NT2/D1 (cell line): ENCODE measurements at places on chromosomes 16 and 17.
A peak's percentile ranks its signal among the peaks of the same experiment; 100 is the strongest.

DNA sequence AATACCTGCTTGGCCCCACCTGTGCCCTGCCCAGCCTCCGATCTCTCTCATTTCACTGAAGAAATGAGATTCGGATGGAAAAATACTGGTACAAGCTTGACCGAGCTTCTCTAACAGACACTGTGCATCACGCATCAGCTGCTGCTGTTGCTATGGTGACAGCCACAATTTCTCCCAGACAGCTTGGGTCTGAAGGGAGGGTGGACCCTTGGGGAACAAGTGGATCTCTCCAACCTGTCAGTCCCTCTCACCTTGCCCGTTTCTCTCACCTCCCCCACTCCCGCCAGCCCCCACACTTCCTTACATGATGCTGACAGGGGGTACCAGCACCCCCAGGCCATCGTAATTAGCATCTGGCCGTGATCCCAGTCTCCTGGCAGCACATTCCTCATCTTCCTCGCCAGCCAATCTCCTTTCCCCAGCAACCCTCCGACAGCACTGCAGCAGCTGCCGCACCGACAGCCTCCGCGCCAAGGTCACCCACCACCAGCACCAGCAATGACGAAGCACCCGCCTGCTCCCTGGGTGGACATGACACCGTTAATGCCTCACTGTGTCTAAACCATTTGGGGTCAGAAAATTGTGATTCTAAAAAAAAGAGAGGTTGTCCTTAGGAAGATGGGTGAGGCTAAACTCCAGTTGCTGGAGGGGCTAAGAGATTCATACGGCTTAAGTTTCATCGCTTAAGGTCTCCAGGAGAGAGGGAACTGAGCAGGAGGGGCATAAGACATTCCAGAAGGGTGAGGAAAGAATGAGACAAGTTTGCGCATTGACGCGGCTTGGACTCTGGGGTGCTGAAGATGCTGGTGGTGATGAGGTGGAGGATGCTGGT, 58.6 kb upstream of the TNRC6A start:
- DNase-seq: peak; percentile 51

DNA sequence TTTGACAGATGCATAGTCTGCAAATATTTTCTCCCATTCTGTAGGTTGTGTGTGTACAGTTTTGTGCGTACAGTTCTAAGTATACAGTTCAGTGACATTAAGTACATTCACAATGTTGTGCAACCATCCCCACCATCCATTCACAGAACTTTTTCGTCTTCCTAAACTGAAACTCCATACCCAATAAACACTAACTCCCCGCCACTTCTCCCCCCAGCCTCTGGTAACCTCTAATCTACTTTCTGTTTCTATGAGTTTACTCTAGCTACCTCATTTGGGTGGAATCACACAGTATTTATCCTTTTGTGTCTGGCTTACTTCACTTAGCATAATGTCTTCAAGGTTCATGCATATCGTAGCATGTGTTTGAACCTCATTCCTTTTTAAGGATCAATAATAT, 14.3 kb downstream of the PIK3R5 start:
- no peak for DNase-seq

GRCh38 chr16:1525871-1526607, 7.4 kb upstream of the TMEM204 start:
- DNase-seq: no peak

DNA sequence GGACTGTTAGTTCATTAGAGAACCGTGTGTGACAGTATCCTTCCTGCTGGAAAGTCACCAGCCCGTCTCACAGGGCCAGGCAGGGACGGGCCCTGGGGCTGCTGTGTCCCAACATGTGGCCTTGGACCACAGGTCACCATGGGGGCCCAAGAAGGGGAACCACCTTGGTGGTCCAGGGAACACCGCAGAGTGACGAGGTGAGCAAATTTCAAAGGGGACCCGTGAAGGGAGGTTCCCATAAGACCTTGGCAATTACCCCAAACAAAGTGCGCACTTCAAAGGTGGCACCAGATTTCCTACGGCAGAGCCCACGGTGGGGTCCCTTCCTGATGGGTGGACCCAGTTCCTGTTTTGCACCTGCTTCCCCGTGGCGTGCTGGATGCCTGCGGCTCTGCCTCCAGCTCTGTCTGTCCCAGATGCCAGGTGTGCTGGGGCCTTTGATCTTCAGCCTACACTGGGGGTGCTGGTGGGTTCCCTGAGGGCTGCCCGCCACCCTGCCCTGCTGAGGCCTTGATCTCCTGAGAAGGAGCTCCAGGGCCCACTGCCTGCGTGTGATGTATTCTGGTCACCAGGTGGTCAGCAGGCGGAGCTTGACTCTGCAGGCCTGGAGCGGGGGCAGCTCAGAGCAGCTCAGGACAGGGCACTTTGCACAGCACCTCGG, 27.0 kb downstream of the SLC7A5 start:
- DNase-seq: no peak

GRCh38 chr17:57898487-57899311, 48.9 kb upstream of the MRPS23 start:
- no peak for DNase-seq

- DNase-seq: no peak
These were observed 15.6 kb downstream of the COL1A1 start for GRCh38 chr17:50185631-50186471.

DNA sequence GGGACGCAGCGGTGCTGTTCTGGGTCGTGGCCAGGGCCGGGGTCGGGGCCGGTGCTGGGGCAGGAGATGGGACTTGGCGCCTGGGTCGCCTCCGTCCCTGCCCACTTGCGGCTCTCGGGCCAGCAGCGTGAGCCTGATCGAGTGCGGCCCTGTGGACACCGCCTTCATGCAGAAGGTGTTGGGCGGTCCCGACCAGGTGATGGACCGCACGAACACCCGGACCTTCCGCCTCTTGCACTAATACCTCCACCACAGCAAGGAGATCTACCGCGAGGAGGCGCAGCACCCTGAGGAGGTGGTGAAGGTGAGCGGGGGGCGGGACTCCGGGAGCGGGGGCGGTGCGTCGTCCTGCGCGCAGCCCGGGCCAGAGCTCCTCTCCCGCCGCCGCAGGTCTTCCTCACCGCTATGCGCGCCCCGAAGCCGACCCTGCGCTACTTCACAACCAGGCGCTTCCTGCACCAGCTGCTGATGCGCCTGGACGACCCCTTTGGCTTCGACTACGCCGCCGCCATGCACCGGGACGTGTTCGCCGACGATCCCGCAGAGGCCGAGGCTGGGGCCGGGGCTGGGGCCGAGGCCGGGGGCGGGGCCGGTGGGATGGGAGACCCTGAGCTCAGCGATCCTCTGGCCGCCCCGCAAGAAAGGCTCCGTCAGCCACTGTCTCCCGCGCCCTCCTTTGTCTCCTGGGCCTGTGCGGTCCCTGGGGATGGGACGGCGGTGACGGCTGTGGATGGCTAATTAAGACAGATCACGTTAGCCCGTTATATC, 4.5 kb upstream of the HSD17B1 start:
- peak; percentile 81 for DNase-seq

- no peak for DNase-seq
These were observed 9.3 kb upstream of the USP7 start for GRCh38 chr16:8972843-8973586.

DNA sequence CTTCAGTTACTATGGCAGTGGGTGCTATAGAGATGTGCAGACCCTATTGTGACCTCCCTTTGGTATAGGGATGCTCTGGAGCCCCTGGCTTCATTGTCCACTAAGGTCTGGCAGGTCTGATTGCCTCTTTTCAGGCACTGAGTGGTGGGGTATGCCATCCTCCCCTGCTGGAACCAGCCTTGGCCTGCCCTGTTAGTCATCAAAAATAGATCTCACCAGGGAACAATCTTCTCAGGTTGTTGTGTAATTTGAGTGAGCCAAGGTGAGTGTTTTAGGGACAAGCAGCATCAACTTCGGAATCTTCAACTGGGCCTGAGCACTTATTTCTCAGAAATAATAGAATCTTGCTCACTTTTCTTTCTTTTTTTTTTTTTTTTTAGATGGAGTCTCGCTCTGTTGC, 19.6 kb downstream of the HMOX2 start:
- DNase-seq: no peak

DNA sequence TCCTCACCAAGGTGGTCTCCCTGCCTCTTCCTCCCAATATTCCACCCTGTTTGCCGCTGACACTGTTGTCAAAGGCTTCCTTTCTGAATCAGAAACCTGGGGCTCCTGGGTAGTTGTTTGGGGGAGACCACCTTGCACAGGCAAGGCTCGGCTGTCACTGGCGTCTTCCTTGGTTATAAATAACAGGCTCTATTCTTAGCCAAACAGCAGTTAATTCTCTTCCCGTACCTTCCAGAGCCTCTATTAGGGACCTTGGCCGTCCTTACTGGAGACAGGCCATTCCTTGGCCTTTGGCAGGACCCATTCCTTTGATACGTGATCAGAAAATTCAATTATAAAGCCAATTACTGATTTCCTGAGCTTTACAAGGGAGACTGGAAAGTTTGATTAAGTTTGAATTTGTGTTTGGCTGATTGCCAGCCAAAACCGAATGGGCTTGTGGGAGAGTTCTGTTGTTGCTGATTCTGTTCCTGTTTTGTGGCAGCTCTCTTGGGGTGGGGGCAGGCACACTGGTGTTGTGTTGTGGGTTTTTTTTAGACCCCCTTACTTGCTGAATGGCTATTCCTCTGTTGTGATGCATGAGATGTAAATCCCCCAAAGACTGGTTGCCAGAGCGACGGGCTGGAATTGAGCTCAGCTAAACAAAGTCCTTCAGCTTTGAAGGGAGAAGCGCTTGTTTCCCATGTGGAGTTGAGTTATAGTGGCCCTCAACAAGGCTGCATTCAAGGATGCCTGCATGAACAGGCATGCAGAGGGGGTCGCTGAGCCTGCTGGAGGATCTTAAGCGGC, 104.6 kb downstream of the GNAO1 start:
- peak; percentile 94 for DNase-seq

DNA sequence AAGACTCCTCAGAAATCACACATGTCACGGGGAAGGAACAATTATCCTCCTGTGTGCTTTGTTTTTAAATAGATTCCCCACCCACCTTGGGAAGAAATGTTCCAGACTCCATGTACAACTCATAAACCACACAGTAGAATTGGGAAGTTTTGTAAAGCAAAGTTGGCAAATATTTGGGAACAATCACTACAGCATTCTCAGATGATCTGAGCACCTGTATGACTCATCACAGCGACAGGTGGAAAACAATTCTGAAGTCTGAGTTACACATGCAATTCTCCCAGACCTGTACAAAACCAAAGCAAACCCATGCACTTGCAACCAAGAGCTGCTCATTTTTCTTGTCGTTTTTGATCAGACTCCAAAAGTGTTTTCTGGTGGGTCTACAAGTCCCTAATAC, 14.4 kb upstream of the MYLK3 start:
- no peak for DNase-seq

DNA sequence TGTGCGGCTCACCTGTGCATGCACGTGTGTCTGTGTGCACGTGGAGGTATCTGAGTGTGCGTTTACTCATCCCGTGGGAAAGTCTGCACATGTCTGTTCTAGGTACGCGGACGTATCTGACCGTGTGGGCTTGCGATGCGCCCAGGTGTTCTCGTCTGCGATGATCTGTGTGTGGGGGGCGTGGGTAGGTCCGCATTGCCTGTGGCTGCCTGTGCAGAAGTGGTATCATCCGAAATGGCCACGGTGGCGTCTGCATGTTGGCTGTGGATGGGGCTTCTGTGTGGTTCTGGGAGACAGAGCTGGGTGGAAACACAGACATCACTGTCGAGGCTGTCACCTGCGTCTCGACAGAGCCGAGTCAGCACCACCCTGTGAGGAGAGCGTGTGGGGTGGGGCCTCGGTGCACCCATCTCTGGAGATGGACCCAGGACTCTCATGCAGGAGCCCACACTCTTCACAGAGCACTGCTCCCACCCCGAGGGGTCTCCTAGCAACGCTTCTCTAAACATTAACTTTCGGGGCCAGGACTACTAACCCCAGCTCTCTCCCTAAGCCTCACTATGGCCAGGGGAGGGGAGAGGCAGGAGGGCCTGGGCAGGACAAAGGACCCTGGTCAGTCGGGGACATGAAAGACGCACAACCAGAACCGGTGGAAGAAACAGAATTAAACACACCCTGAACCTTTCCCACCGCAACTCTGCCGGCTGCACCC, 8.4 kb downstream of the DPEP1 start:
- DNase-seq: no peak

DNA sequence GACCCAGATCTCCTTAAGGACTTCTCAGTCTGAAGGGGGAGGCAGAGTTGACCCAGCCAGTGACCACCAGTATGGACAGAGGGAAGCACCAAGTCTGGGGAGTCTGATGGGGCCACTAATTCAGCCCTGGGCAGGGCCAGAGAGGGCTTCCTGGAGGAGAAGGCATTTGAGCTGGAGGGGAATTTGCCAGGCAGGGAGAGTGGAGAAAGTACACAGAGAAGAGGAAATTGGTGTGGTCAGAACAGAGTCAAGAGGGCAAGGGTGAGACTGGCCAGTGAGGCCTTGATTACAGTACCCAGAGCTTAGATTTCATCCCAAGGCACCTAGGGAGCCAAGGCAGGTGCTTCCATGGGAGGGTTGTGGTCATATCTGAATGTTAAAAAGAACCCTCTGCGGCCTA, 36.3 kb downstream of the MYO15A start:
- DNase-seq: no peak

DNA sequence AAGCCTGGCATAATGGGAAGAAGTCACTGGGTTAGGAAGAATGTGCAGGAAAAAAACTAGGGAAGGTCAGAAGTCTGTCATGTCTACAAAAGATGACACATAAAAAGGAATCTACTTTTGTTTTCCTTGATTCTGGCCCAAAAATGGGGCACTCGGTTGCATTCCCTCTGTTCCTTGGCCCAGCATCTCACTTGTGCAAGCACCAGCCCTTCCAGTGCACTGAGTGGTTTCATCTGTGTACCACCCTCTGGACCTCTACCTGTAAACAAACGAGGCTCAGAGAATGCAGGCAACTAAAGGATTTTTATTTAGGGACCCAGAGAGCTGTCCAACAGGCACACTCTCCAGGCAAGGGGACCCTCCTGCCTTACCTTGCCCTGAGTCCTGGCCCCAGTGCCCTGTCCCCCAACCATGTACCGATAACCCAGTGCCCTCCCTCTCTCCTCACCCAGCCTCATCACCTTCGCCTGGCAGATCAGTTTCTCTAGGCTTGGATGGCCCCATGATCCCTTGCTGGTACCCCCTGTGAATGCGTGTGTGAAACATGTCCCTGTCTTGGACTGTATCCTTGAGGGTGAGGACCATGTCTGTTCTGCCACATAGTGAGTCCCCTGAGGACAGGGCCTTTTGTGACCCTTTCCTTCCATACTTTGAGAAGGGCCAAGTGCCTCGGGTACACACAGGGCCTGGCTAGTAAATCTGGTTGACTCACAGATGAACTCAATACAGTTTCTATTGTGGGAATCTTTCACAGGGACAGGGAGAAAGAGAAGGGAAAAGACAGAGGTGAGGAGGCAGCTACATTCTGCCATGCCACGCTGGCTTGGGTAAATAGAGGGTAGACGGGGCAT, 13.3 kb downstream of the NXPH3 start:
- no peak for DNase-seq

- DNase-seq: no peak
These were observed 186.0 kb upstream of the ZNF469 start for GRCh38 chr16:88196471-88197400.
